ENCODE measurements at places on chromosomes 6 and 20. TPM values are rescaled to one million over a fixed set of nuclear protein-coding genes. Genes with fewer than 3 reads are reported as not detected.

The TAGAP gene
- not detected for total RNA-seq

The HLA-DOA gene
- not detected for total RNA-seq

The NFATC2 gene
- 0.59 TPM for total RNA-seq

The APOBEC2 gene
- not detected for total RNA-seq

The SH3BGRL2 gene
- total RNA-seq: 7.2 TPM

The ZNF391 gene
- 2.4 TPM for total RNA-seq

The SLC32A1 gene
- total RNA-seq: not detected

The C20orf202 gene
- not detected for total RNA-seq

The TBC1D22B gene
- 5.6 TPM for total RNA-seq

The B3GAT2 gene
- not detected for total RNA-seq

The C4A gene
- total RNA-seq: 4.2 TPM

The SIRPD gene
- not detected for total RNA-seq

The RPN2 gene
- total RNA-seq: 530 TPM

The ARG1 gene
- not detected for total RNA-seq

The FLRT3 gene
- total RNA-seq: 24.3 TPM

The ENPP3 gene
- total RNA-seq: not detected

The SLC26A8 gene
- not detected for total RNA-seq

The THBD gene
- 7.2 TPM for total RNA-seq

Data from smooth muscle cell of the umbilical artery (primary cell).